NAMALWA (cell line): ENCODE measurements at places on chromosomes 13 and 19.
A peak's percentile ranks its signal among the peaks of the same experiment; 100 is the strongest.

- DNase-seq, result no peak
These were observed 39.1 kb downstream of the GPR180 start for GRCh38 chr13:94640721-94641120.

- no peak for DNase-seq
These were observed 22.8 kb downstream of the HTR2A start for GRCh38 chr13:46874006-46874405.

DNA sequence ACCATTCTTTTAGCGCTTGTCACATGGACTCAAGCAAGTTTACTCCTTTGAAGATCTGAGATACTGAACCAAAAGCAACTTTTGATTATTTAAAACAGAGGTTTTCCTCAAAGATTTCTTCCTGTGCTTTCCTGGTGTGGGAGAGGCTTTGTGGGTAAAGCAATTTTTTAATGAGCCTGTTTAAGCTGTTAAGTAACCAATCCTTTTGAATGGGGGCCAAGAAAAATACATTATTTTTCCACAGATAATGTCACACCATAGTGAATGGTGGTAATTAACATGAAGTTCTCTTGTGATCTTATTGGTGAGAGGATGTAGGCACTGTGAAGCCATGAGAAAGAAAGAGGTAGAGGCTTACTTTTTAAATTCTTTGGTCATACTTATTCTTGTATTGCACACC lies 55.8 kb upstream of the OBI1 start:
- DNase-seq, result no peak

DNA sequence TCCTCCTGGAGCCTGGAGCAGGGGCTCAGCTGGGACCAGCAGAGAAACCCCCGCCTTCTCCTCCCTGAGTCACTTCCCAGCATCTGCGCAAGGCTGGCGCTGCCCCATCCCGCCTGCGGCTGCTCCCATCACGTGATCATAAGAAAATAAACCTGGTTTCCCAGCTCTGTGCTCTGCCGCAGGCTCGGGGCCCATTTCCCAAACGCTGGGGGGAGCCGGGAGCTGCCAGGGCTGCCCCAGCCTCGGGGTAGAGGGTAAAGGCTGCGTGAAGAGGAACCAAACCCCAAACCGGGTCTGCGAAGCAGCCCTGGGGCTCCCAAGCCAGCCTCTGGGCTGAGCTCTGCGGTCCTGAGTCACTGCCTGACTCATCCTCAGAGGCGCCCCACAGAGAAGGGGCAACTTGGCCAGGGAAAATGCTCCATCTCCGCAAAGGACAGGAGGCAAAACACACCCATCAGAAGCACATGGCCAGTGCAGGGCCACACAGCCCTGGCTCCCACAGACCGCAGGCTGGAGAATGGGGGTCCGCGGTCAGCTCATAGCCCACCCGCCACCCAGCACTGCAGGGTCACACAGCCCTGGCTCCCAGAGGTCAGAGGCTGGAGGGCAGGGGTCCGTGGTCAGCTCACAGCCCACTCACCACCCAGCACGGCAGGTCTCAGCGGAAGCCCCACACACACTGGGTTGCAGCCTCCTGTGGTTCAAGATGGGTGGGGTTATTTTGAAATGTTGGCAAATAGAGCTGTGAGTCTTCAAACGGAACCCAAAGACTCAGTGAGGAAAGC lies 67.1 kb downstream of the RASA3 start:
- DNase-seq, result no peak

DNA sequence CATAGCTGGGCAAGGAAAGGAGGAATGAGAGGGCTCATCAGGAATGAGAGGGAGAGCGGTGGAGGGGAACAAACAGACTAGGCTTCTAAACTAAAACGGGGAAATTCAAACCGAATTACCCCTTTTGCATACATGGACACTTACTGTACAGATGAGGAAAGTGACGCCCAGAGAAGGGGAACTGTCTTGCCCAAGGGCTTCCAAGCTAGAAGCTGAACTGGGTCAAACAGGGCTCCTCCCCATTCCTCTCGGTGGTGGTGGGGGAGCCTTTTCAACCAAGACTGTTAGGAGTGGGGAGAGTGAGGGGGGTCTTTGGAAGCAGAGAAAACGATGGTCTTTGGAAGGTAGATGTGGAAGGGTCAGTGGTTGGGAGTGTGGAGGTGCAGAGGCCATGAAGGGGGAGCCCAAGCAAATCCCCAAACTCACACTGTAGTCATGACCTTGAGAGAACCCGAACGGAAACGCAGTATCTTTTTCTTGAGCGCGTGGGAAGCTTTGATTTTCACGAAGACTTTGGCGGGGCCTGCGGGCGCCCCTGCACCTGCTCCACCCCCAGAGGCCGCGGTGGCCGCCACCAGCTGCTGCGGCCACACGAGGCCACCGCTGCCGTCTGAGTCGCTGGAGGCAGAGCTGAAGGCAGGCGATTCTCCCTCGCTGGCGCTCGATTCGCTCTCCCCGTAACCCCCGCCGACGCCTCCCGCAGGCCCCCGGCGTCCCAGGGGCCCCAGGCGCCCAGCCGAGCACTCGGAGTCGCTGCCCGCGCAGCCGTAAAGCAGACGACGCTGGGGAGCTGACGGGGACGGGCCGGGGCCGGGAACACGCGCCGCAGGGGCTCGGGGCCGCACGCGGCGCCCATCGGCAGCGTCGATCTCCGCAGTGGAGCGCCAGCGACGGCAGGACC lies 12.3 kb upstream of the GNG8 start:
- DNase-seq, result no peak

- no peak for DNase-seq
These were observed 28.4 kb upstream of the SOHLH2 start for GRCh38 chr13:36242761-36243160.

GRCh38 chr19:48354332-48354992 lies 9.3 kb downstream of the TMEM143 start:
- DNase-seq, result no peak

GRCh38 chr19:38308006-38308766 lies 4.1 kb downstream of the C19orf33 start:
- no peak for DNase-seq

- DNase-seq, result no peak
These were observed 397.3 kb upstream of the MIR17HG start for GRCh38 chr13:90950160-90950559.

- DNase-seq, result no peak
These were observed 7.8 kb downstream of the SOX21 start for GRCh38 chr13:94704377-94705080.

DNA sequence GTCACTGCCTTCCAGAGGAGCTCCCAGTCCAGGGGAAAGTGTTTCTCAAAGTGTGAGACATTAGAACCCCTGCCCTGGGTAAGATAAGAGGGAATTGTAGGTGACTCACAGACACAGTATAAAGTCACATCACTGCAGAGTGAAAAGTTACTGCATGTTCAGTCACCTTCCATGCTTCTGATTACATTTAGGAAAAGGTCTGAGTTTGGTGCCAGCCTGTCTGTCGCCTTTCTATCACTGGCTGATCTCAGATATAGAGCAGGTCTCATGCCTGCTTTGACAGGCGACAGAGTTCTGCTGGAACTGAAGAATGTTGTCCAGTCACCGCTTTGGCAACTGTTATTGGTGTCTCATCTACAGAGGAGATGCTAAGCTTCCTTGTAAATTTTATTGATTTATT lies 1078.6 kb downstream of the UQCRFS1 start:
- DNase-seq, result no peak

GRCh38 chr13:75352641-75353327 lies 129.2 kb downstream of the TBC1D4 start:
- DNase-seq, result no peak

DNA sequence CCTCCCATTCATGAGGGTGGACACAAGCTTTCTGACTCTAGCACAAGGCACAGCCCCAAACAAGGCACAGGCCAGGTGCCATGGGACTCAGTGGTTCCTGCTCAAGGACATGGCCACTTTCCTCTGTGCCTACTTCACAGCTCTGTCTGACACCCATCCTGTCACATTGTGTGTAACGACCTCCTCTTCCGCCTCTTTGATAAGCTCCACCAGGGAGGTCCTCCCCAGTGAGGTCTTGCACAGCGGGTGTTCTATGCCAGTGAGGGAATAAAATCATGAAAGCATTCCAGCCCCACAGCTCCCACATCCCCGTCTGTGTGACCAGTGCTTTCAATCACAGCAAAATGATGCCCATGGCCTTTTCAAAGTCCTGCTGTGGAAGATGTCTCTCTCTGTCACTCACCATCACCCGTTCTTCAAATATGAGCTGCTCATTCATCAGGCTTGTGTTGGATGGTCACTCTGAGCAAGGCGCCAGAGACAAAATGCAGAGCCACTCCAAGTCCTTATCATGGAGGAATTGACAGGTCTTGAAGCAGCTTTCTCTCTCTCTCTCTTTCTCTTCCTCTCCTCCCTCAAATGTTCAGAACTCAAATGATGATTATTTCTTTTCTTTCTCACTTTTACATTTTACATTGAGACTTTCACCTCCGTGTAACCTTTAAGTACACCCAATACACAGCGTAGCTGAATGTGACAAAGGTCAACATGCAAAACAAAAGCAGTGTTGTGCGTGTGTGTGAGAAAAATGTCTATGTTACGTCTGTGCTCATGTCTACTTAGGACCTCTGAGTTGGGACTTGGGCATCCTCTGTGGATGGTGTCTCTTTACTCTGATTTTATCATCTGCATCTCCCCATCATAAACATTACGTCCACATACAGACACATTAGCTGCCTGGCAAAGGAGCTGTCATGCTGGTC lies 8.0 kb upstream of the SPATA13 start:
- no peak for DNase-seq

DNA sequence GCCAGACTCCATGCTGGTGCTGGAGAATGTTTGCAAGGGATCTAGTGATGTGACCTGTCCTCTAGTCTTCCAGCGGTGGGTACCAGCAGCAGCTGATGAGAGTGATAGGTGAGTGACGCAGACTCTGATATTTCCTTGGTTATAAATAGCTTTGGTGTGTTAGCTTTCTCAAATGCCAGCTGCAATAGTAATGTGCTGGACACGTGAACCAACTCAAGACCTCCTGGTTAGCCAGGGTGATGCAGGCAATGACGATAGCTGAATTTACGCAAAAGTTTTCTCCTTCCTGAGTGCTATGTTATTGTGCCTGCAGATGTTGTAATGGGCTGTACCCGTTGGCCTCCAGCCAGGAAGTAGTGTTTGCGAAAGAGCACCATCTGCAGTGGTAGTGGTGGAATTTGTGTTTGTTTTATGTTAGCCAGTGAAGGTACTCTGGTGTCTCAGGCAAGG lies 129.5 kb downstream of the CYSLTR2 start:
- DNase-seq, result peak; percentile 74

DNA sequence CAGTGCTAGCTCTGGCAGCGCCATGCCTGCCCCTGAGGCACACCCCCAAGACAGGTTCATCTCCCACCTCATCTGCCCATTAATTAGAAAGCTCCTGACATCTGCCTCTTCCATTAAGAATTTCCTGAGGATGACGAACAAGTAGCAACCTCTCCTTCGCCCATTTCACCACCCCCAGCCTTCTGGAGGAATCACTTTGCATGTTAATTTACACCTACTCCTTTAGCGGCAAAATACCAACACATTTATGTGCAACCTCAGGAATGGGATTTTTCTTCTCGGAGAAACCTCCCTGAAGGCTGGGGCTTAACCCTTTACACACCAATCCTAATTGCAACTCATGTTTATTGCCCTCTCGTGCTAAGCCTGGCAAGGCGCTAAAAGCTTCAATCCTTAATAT lies 13.8 kb downstream of the SLC7A1 start:
- DNase-seq, result no peak

DNA sequence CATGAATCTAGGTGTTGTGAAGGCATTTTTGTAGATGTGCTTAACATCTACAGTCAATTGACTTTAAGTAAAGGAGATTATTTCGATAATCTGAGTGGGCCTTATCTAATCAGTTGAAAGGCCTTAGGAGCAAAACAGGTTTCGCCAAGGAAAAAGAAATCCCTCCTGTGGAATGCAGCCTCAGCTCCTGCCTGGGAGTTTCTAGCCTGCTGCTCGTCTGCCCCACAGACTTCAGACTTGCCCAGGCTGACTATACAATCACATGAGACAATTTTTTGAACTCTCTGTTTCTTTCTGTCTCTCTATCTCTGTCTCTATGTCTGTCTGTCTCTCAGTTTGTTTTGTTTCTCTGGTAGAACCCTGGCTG lies 312.5 kb downstream of the OLFM4 start:
- DNase-seq, result no peak

GRCh38 chr19:13094106-13094504 lies 8.6 kb downstream of the LYL1 start:
- DNase-seq, result no peak

GRCh38 chr13:73201626-73202025 lies 142.8 kb downstream of the KLF5 start:
- no peak for DNase-seq

DNA sequence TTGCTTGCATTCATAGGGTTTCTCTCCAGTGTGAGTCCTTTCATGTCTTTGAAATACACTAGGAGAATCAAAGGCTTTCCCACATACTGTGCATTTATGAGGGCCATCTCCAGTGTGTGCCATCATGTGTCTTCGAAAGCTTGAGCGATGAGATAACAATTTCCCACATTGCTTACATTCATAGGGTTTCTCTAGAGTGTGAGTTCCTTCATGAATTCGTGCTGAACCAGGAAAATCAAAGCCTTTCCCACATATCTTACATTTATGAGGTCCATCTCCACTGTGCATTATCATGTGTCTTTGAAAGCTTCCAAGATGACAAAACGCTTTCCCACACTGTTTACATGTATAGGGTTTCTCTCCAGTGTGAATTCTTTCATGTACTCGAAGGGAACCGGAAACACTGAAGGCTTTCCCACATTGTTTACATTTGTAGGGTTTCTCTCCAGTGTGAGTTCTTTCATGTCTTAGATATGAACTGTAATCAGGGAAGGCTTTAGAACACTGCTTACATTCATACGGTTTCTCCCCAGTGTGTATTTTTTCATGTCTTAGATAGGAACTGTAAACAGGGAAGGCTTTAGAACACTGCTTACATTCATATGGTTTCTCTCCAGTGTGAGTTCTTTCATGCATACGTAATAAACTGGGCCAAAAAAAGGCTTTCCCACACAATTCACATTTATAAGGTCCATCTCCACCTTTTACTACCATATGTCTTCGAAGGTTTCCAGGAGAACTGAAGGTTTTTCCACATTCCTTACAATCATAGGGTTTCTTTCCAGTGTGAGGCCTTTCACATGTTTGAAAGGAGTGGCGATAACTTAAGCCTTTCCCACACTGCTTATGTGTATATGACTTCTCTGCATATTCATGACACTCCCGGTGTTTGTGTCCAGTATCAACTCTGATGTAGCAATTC lies 21.4 kb downstream of the ZNF44 start:
- no peak for DNase-seq

- DNase-seq, result no peak
These were observed 9.6 kb downstream of the MYO1F start for GRCh38 chr19:8567522-8568172.

DNA sequence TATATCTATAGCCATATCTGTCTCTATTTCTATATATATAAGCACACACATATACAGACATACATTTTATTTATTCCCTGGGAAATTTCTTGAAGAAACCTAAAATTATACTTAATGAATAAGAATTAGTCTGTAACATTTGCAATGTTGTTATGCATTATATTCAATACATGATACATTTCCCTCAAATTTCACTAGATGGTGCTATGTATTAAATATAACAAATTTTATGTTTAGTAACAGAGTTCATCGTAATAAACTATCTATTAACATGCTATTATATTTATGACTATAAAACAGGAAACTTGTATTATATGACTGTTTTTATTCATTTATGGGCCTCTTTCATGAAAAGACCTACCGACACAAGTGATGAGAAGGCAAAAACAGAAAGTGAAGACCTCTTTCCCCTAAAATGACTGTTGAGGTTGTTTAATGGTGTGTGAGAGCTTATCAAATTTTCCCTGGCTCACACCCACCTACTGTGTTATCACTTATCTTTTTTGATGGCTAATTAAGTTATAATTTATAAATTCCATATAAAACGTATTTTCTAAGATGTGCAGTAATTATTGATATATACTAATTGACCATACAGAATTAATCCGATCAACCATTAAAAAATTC lies 881.9 kb downstream of the SLITRK6 start:
- DNase-seq, result peak; percentile 67

GRCh38 chr19:33426621-33427361 lies 53.3 kb downstream of the CEBPG start:
- DNase-seq, result no peak
